Smooth muscle cell of bladder (primary cell): ENCODE measurements at places on chromosomes 4 and X. TPM values are rescaled to one million over a fixed set of nuclear protein-coding genes. Genes with fewer than 3 reads are reported as not detected.

Gene GEMIN8
- total RNA-seq = 17.6 and 21.2 TPM in 2 replicates

Gene P2RY4
- under 0.01 and 0.18 TPM in 2 replicates for total RNA-seq

Gene NLRP2B
- total RNA-seq = under 0.01 TPM in 2 replicates

Gene DSPP
- total RNA-seq = not detected in 2 replicates

Gene POLA1
- total RNA-seq = 6.4 and 7.3 TPM in 2 replicates

Gene FOXO4
- 4.6 and 6.7 TPM in 2 replicates for total RNA-seq

Gene IL15
- total RNA-seq = 3.0 and 7.3 TPM in 2 replicates

Gene GSX2
- total RNA-seq = not detected in 2 replicates

Gene SGCB
- 29.2 and 37.0 TPM in 2 replicates for total RNA-seq

Gene LINC00632
- total RNA-seq = 5.4 and 6.2 TPM in 2 replicates

Gene CLDN24
- total RNA-seq = not detected in 2 replicates

Gene PRR32
- total RNA-seq = not detected in 2 replicates

Gene MTNR1A
- not detected in 2 replicates for total RNA-seq

Gene CTAG2
- not detected in 2 replicates for total RNA-seq

Gene PASD1
- not detected in 2 replicates for total RNA-seq

Gene CXXC4
- total RNA-seq = under 0.01 and 0.09 TPM in 2 replicates

Gene ADH4
- not detected in 2 replicates for total RNA-seq

Gene PPP1R2C
- not detected in 2 replicates for total RNA-seq

Gene MRFAP1
- 84.8 and 112 TPM in 2 replicates for total RNA-seq

Gene PDCL2
- not detected in 2 replicates for total RNA-seq

Gene SPANXC
- not detected in 2 replicates for total RNA-seq

Gene EDA2R
- 11.7 and 13.6 TPM in 2 replicates for total RNA-seq

Gene SPANXD
- total RNA-seq = not detected in 2 replicates

Gene FAM47E
- 0.28 and 1.4 TPM in 2 replicates for total RNA-seq

Gene AKAP14
- not detected in 2 replicates for total RNA-seq

Gene GC
- not detected in 2 replicates for total RNA-seq

Gene CDX4
- total RNA-seq = not detected in 2 replicates

Gene TGIF2LX
- total RNA-seq = not detected in 2 replicates

Gene PRDM8
- total RNA-seq = 2.8 and 2.9 TPM in 2 replicates

Gene TRAM1L1
- total RNA-seq = 0.43 and 0.92 TPM in 2 replicates

Gene CCKAR
- 0.28 and 0.57 TPM in 2 replicates for total RNA-seq

Gene FAM156B
- total RNA-seq = 12.1 and 12.9 TPM in 2 replicates

Gene USP51
- 1.1 and 1.9 TPM in 2 replicates for total RNA-seq

Gene C4orf54
- total RNA-seq = under 0.01 TPM in 1 of 2 replicates, not detected in the other
